ENCODE measurements at places on chromosomes 5 and 9.
A peak's percentile ranks its signal among the peaks of the same experiment; 100 is the strongest.

GRCh38 chr9:99368341-99369326 lies 146.6 kb downstream of the SEC61B start:
- DNase-seq: no peak

DNA sequence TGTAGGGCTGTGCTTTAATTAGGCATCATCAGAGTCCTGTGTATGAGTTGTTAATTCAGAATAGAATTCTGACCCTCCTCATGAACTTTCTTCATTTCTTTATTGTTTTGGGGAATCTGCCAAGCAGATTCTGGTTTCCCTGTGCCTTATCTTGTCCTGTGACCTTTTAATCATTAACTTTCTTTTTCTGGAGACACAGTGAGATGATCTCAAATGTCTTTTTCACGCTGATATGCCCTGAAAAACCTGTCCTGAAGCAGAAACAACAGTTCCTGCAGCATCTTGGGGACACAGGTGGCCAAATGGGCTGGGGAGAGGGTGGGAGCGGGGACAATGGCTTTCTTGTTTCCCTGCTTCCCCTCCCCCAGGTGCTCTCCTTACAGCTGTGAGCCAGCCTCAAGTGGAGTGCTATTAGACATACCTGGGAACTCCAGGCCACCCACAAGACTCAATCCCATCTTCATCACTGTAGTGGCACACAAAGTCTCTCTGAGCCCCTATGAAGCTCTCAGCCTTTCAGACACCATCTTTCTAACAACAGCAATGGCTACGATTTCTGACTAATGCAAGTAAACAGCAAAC lies 213.8 kb downstream of the ATP10B start:
- no peak for DNase-seq

- peak; percentile 62 for DNase-seq
These were observed 63.0 kb upstream of the BASP1 start for GRCh38 chr5:17154211-17154996.

DNA sequence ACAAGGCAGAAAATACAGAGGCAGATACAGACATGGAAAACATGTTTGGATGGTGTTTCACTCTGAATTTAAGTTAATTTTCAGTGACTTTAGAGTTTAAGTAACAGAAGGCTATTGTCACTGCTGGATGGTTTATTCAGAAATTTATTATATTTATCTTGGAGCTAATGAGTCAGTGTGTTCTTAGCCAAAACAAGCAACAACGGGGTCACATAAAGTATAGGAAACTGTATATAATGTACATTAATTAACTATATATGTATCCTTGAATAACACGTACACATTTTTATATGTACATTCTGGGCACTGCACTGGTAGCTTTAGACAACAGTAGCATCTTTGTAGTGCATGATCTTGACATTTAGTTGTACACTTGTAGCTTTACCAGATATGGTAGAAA lies 30.7 kb downstream of the CYLC2 start:
- no peak for DNase-seq

GRCh38 chr9:85302938-85303756 lies 438.6 kb downstream of the AGTPBP1 start:
- DNase-seq: no peak

GRCh38 chr5:143350751-143351602 lies 52.5 kb downstream of the NR3C1 start:
- DNase-seq: peak; percentile 59

DNA sequence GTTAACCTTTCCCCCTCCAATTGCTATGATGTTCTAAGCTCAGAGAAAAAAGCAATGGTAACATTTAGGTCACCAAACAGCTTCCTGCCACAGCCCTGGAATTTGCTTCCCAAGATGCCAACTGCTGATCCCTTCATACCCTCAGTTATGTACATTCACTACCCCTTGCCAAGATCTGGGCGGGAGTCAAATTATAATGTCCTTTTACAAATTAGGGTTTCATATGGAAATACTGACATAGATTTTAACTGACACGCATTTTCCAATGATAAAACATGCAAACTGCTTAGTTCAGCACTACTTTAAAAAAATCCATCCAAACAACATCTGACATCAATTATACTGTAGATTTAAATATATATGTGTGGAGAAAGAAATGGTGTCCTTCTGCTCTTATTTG lies 5.0 kb downstream of the LOX start:
- no peak for DNase-seq

- DNase-seq: no peak
These were observed 134.1 kb downstream of the ARL15 start for GRCh38 chr5:54176066-54176830.

GRCh38 chr5:1438871-1439270 lies 6.4 kb downstream of the SLC6A3 start:
- no peak for DNase-seq

- peak; percentile 67 for DNase-seq
These were observed 87.8 kb upstream of the TNFAIP8 start for GRCh38 chr5:119267958-119268386.

DNA sequence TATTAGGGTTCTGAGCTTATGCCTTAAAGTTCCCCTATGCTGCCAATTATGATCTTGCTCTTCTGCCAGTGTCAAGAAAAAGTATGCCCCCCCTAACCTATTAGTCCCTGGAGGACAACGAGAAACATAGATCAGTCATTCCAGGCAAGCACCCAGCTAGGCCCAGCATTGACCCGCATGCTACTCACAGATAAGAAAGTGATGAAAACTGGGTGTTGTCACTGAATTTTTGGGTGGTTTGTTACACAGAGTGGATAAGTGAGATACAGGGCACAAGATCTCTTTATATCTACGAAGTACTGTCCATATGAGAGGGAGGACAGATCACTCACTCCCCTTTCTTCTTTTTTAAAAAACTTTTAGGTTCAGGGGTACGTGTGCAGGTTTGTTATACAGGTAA lies 6.4 kb upstream of the TEX48 start:
- DNase-seq: no peak

All from AG09309 (cell line).